Hindlimb muscle (tissue), 1 donor: ENCODE measurements at places on chromosomes 3 and 15.

DNA sequence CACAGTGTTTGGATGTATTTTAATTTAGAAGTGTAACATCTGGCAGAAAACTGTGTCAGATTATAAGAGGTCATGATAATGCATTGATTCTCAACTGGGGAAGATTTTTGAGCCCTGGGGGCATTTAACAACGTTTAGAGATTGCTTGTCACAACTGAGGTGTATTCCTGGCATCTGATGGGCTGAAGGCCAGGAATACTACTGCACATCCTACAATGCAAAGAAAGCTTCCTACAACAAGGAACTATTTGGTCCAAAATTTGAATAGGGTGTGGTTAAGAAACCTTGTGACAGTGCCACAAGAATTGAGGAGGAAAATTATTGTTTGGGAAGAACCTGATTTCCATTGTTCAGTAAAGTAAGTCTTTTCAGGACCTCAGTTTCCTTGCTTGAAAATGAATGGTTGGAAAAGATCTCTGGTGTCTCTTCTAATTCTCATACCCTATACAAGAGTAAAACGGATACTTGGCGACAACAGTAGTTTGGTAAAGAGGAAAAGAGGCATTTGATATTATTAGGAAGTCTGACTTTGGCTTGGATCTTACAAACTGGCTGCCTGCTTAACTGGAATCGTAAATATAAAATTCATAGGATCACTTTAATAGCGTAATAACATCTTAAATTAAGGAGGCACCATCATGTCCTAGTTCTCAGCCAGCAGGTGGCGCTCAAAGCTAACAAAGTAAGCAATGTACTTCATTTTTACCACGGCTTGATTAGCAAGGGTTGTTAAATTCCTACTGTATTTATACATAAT, 4.3 kb downstream of the DAZL start:
- peak; percentile 78 for DNase-seq

DNA sequence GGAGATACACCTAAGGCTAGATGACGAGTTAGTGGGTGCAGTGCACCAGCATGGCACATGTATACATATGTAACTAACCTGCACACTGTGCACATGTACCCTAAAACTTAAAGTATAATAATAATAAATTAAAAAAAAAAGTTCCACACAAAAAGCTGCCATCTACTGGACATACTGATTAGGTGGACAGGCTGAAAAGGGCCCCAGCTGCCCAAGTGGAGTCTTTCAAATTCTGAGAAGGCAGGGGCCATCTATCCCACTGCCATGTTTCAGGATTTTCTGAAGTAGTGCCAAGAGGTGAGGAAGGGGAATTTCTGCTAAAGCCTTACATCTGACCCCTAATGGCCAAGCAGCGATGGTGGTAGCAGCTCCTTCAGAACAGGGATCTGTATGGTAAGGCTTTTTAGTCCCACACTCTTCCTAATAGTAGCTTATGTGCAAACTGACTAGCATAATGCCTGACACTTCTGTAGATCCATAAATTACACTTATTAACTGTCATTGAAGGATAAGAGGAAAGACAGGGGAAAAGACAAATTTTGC, 7.7 kb downstream of the FSTL1 start:
- DNase-seq = no peak

DNA sequence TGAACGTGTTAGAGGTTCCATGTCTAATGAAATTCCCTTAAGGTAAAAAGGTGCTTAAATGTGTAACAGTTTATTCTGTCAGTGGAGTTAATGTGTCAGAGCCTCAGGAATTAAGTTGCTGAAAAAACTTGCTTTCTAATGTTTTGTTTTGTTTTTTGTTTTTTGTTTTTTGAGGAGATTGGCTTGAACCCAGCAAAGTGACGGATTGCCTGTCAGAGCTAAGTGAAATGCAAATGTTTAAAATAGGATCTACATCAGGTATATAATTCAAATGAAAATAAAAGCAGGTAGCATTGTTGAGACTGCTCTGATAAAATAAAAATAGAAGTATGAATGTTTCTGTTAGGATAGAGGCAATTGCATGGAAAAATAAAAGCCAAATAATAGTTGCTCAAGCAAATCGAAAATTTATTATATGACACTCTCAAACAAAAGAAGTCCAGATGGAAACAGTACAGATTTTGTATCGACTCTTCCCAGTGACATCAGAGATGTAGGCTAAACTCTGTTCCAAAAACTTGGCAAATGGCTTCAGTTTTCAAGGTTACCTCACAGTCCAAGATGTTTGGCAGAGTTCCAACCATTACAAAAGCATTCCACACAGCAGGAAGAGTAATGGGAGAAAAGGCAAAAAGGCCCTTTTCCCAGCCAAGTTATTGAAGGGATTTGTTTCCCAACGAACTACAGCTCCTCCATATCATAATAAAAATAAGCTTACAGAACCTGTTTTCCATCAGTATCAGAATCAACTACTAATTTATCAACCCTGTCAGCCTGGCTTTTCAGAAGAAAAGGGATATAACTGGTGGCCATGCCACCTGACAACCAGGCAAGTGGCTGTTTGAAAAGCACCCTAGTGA, 291.0 kb downstream of the TBL1XR1 start:
- peak; percentile 85 for DNase-seq

DNA sequence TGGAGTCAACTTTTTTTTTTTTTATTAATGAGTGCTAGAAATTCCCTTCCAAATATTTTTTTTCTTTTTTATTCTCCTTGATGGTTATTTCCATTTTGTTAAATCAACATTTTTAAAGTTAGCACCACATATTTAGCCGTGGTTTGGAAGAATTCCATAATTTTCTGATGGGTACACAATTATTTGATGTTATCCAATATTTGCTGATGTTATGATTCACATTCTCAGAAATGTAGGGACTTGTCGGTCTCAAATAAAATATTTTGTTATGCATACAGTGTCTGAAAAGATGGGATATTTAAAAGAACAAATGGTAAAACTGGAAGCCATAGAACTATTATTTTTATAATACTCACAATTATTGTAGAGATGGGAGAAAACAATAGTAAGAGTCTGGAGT, 911.5 kb upstream of the GBE1 start:
- DNase-seq = no peak

GRCh38 chr3:182046166-182046764, 334.5 kb downstream of the SOX2 start:
- DNase-seq = no peak

DNA sequence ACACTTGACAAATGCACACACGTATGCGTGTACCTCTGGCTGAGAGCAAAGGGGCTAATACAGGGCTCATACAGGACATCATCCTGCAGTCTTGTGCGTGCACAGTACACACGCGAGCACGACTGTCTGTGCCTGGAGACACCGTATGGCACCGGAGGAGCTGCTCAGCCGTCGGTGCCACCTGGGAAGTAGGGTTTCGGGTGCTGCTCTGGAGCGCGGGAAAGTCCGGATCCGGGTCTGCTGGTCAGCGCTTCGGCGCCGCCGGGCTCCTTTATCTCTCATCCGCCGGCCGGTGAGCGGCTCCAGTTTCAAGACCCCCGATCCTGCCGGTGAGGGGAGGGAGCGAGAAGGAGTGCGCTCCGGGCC, 9.3 kb downstream of the FOXL2 start:
- DNase-seq = no peak
